AG08395 (cell line): ENCODE measurements at places on chromosomes 3 and 15.

DNA sequence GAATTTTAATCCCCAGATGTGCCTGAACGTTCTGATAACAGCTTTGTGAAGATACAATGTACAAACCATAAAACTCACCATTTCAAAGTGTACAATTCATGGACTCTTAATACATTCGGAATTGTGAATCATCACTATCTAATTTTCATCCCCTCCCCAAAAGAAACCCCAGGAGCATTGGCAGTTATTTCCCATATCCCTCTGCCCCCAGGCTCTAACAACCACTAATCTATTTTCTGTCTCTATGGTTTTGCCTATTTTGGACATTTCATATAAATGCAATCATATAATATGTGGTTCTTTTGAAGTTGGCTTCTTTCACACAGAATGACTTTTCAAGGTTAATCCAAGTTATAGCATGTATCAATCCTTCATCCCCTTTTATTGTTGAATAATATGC lies 25.3 kb downstream of the PRICKLE2 start:
- DNase-seq, result no peak

GRCh38 chr15:27418726-27419125 lies 447.7 kb downstream of the GABRG3 start:
- DNase-seq, result no peak

DNA sequence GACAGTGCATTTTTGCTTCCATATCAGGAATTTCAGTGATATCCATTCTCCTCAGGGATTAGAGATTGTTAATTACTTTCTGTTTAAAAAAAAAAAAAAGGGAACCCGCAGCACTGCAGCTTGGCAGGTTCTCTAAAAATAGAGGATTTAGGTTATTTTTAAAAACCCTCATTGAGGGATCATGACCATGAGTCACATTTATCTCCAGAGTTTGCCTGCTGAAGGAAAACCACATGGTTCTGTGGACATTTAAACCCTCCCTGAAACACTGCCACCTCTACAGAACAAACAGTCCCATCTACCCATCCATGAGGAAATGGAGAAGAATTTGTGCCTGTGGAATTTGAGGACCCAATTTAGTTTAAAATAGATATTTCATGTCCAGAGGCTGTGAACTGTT lies 66.2 kb upstream of the UBE2E1 start:
- peak; percentile 76 for DNase-seq

GRCh38 chr3:74435631-74436030 lies 178.8 kb downstream of the CNTN3 start:
- no peak for DNase-seq

DNA sequence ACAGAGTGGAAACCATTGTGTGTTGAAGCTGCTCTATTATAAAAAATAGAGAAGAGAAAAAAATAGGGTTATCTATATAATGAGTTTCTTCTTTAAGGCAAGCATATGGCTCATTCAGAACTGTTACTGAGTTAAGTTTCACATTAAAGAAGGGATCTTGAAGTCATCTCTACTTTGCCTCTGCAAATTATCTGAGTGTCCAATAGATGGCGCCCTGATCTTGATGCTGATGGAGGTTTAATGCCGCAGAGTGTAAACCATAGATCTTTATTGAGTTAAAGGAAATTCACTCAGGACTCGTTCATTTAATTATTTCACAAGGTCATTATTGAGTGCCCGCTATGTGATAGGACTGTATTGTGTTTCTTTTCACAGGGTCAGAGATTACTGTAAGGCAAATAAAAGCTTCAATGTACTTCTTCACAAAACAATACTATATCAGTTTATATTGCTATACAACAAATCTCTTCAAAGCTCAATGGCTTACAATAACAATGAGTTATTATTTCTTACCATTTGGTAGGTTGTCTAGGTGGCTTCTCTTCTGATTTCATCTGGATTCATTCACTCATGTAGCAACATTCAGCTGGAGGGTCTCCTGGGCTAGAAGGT lies 171.4 kb downstream of the NSUN3 start:
- peak; percentile 33 for DNase-seq

- no peak for DNase-seq
Observed at GRCh38 chr15:26985050-26985449, 14.1 kb downstream of the GABRG3 start.

DNA sequence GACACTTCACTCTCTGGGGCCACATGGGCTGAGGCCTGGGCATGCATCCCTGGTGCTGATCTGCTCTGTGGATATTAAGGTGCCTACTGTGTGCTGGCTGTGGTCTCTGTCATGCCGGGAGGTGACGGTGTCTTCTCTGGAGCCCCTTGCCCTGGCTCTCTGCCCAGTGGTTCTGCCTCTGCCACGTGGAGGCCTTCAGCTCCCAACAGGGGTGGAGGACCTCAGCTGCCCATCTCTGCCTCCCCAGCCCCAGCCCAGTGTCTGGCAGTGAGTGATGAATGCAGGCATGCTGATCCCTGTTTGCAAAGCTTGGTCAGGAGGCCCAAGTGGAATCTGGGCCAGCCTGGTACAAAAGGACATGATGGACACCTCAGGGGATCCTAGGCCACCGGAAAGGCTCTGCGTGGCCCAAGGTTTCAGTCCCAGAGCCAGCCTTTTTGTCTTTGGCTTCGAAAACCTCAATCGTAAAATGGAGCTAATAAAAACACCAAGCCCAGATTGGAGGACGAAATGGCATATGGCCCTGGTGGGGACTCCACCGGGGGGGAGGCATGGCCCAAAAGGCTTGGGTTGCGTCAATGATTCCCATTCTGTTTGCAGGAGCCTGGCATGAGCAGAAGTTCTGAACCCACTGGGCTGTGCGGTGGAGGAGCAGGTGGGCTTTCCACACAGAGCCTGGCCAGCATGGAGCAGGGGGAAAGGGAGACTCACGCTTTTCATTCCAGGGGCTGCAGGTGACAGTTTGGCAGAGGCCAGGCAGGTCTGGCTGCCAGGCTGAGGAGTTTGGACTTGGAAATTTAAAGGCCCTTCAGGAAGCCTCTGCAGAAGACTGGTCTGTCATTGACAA lies 54.7 kb upstream of the KLF13 start:
- DNase-seq, result no peak

GRCh38 chr3:113065336-113065735 lies 74.6 kb downstream of the GTPBP8 start:
- DNase-seq, result no peak

DNA sequence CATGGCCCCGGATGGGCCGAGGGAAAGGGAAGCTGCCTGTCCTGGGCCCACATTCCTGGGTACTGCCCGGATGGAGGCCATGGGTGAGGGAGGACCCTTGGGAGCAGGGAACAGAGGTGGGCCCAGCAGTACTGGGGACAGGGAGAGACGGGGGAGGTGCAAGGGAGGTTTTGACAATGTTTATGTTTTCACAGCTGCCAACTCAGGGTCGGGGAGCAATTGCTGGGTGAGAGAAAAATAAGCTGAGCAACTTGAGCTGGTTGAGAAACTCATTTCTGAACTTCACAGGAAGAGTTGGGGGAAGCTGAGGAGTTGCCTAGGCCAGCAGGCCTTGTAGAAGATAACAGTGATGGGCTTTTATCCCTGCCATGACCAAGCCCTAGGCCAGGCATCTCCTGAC lies 11.1 kb upstream of the TSPAN3 start:
- no peak for DNase-seq

- DNase-seq, result no peak
Observed at GRCh38 chr15:65743637-65744252, 48.3 kb downstream of the DENND4A start.

- DNase-seq, result no peak
Observed at GRCh38 chr15:80957556-80957955, 32.1 kb downstream of the MESD start.

GRCh38 chr3:32399030-32399620 lies 7.5 kb downstream of the CMTM7 start:
- DNase-seq, result peak; percentile 47
